ENCODE measurements at places on chromosomes 3 and 15. TPM values are rescaled to one million over a fixed set of nuclear protein-coding genes. Genes with fewer than 3 reads are reported as not detected.

The SPSB4 gene
- total RNA-seq = not detected

The CCDC13 gene
- not detected for total RNA-seq

The ADAMTSL3 gene
- 3.2 TPM for total RNA-seq

The DNAJC17 gene
- total RNA-seq = 27.4 TPM

DNA sequence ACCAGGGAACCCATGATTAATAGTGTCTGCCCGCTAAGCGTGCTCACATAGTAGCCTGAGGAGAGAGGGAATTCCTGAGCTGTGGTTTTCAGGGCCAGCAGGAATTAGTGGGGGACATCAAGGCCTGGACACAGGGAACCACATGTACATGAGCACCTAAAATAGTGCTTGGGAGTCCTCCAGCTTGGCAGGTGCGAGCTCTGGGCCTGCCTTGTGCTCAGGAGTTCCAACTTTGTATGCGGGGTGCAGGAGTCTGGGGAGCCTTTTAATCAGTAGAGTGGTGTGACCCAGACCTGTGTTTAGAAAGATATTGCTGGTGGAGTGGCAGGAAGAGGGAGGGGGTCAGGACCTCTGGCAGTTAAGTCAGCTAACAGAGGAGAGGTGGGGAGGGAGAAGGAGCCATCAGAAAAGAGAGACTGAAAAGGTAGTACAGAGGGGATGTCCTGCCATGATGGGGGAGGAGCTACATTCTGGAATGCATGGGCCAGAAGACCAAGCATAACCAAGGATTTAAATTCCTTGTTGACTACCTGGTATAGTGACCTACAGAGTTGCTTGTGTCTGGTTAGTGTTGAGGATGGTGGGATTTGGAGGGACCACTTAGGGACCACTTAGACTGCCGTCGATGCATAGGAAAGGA is 1.9 kb downstream of the DAG1 start:
- H3K4me3 ChIP-seq = peak overlapping the region; percentile 98
- H3K27me3 ChIP-seq = no peaks in the 10 kb centered on the region
- H3K4me1 ChIP-seq = peaks cover 39% of the 10 kb centered on the region
- H3K27ac ChIP-seq = no peak overlapping the region
- 0 out of 2 replicates have a peak, but pooled peaks cover under 1% of the 10 kb centered on the region for H3K36me3 ChIP-seq

DNA sequence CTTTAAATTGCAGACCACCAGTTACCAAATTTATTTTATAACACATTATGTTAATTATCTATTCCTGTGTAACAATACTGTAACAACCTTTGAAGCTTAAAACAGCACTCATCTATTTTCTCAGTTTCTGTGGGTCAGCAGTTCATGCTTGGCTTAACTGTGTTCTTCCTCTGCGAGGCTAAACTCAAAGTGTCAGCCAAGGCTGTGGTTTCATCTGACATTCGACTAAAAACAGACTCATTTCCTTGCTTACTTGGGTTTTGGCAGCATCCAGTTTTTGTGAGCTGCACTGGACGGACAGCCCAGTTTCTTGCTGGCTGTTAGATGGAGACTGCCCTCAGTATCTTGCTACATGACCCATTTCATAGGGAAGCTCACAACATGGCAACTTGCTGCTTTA is 247.3 kb upstream of the KCNH8 start:
- H3K36me3 ChIP-seq = no peaks in the 10 kb centered on the region
- H3K4me1 ChIP-seq = no peaks in the 10 kb centered on the region
- H3K27me3 ChIP-seq = no peaks in the 10 kb centered on the region
- no peak for DNase-seq
- H3K4me3 ChIP-seq = no peak overlapping the region

- H3K4me3 ChIP-seq = no peak overlapping the region
- DNase-seq = peak; percentile 91
- peaks cover 8% of the 10 kb centered on the region for H3K36me3 ChIP-seq
- no peaks in the 10 kb centered on the region for H3K27me3 ChIP-seq
- H3K4me1 ChIP-seq = peaks cover 19% of the 10 kb centered on the region
Observed at GRCh38 chr3:136142592-136142991, 53.5 kb downstream of the MSL2 start.

GRCh38 chr3:43906849-43907507 is 216.2 kb downstream of the ABHD5 start:
- no peak for DNase-seq
- no peaks in the 10 kb centered on the region for H3K27me3 ChIP-seq
- no peaks in the 10 kb centered on the region for H3K36me3 ChIP-seq

DNA sequence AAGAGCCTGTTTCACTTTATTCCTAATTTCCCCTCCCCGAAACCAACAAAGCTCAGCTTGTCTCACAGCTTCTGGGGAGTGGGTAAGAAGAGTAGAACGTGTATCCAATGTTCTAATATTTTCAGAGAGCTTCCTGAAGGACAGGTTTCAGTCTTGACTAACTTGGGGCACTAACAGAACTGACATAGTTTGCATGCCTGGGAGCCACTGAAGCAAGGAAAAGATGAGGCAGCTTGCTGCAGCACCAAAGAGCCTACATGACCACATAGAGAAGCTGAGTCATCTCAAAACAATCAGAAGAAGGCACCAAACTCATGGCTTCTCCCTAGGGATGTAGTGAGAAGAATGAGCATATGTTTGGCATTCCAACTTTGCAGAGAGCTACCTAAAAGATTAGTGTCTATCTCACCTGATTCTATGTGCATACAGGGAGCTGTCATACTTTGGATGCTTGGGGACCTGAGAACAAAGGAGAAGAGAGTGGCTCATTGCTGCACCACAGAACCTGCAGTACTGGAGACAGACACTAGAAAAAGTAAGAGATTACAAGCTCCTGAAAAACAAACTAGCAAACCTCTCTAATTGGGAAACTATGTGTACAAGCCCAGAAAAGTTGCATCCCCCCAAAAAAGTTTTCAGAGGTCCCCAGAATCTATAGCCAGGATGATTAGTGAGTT is 86.9 kb downstream of the DCLK3 start:
- peaks cover 33% of the 10 kb centered on the region for H3K4me1 ChIP-seq
- no peaks in the 10 kb centered on the region for H3K27me3 ChIP-seq
- DNase-seq = peak; percentile 78
- no peak overlapping the region for H3K4me3 ChIP-seq

DNA sequence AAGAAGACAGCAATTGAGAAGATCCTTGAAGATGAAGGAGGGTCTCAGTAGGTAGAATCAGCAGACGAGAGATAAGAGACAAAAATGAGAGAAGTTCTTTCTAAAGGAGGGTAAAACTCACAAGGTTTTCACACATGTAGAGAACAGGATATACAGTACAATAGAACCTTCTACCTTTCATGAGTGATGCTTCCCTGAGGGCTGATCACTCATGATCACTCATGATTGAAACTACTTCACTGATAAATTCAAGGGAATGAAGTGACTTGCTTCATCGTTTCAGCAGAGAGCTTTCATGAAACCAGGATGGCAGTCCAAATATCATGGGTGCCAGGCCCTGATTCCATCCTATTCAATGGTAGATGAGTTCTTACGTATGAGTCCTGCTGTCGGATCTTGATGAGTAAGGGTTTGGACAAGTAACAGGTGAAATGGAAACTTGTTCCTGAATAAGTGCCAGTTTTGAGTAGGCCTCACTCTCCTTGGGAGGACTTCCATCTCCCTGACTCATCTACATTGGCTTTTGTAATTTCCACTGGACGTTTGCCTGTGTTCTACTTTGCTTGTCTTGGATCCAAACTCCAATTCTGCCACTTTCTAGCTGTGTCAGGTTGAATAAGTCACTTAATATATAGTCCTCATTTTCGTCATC is 9.6 kb upstream of the CLDN16 start:
- H3K4me3 ChIP-seq = no peak overlapping the region
- no peaks in the 10 kb centered on the region for H3K27me3 ChIP-seq
- H3K36me3 ChIP-seq = no peaks in the 10 kb centered on the region
- no peak for DNase-seq

DNA sequence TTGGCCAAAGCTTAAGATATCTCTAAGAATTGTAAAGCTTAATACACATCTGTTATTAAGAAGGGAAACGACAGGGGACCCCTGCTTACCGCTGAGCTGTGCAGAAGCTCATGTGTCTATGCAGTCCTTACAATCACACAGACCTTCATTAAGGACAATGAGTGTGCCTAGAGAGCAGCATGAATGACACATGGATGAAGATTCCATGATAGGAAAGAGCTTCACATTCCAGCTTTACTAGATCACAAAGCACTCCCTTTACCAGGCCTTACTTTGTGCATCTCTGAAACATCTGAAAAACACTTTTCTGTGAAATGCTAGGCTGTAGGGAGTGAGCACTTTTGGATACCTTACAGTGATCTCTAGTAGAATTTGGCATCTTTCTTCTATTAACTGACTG is 32.0 kb downstream of the RNF168 start:
- no peaks in the 10 kb centered on the region for H3K27me3 ChIP-seq
- H3K4me3 ChIP-seq = no peak overlapping the region
- no peaks in the 10 kb centered on the region for H3K4me1 ChIP-seq
- DNase-seq = no peak
- H3K27ac ChIP-seq = no peak overlapping the region
- H3K36me3 ChIP-seq = peaks cover 44% of the 10 kb centered on the region

DNA sequence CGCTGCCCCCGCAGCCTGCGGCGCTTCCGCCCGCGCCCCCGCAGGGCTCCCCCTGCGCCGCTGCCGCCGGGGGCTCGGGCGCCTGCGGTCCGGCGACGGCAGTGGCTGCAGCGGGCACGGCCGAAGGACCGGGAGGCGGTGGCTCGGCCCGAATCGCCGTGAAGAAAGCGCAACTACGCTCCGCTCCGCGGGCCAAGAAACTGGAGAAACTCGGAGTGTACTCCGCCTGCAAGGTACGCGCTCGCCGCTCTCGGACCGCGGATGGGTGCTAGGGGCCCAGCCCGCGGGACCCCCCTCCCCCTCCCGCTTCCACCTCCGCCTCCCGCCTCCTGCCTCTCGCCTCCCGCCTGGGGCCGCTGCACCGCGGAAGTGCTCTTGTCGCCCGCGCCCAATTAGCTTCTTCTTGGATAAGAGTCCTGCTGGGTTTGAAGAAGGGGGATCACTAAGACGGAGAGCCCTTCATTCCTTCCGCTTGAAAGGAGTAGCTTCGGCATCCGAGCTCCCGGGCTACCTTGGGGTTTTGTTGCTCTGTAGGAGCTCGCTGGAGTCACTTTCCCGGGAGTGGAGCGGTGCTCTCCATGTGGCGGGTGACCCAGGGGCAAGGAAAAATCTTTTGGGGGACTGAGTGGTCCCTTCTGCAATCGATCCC is 426 bp downstream of the KAT2B start:
- no peaks in the 10 kb centered on the region for H3K36me3 ChIP-seq
- peaks cover 27% of the 10 kb centered on the region for H3K4me1 ChIP-seq
- peak; percentile 49 for DNase-seq
- peak overlapping the region; percentile 62 for H3K4me3 ChIP-seq

DNA sequence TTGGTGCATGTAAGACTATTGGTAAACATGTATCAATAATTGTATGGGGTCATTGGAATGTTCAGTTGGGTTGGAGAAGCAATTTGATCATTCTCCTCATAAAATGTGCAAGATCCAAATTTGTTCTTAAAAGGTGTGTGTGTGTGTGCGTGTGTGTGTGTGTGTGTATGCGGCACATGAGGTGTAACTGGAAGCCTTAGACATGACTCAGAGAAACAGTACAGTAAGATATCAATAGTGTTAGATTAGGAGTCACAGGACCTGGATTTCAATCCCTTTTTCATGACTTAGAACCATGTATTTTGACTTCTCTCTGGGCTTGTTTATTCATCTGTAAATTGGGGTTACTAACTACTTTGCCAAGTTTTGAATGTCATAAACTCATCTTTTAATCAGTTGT is 38.3 kb downstream of the RSRC1 start:
- H3K4me1 ChIP-seq = no peaks in the 10 kb centered on the region
- no peaks in the 10 kb centered on the region for H3K27me3 ChIP-seq
- no peak overlapping the region for H3K27ac ChIP-seq
- H3K4me3 ChIP-seq = no peak overlapping the region

GRCh38 chr3:115420086-115420485 is 203.2 kb upstream of the GAP43 start:
- DNase-seq = no peak
- no peak overlapping the region for H3K4me3 ChIP-seq
- no peaks in the 10 kb centered on the region for H3K27me3 ChIP-seq
- H3K36me3 ChIP-seq = no peaks in the 10 kb centered on the region

DNA sequence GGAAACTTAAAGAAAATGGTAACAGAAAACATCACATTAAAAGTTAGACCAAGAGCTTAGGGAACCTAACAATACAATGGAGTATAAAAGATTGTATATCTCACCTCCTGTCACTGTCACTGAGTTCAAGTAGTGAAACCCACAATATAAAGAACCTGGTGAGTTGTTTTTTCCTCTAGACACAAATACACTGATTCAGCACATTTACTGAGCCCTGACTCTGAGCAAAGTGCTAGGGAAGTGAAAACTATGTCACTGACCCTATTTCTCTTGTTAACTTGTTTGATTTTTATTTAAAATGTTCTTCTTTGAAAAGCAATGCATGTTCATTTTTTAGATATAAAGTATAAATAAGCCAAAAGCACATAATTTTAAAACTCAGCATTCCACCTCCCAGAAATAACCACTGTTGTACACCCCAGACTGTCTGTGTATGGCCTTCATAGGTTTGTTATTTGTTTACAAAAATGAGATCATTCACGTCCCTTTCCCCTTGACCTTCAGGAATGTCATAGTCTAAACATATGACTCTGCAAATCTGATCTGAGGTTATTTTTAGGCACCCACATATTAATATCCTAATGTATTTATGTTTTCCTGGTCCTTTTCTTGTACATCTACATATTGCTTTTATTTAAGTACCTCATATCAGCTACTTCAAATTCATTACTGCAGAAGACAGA is 69.2 kb upstream of the CSTA start:
- no peak overlapping the region for H3K4me3 ChIP-seq
- no peak for DNase-seq
- H3K36me3 ChIP-seq = no peaks in the 10 kb centered on the region

- no peaks in the 10 kb centered on the region for H3K36me3 ChIP-seq
- H3K27ac ChIP-seq = no peak overlapping the region
- DNase-seq = no peak
- no peaks in the 10 kb centered on the region for H3K27me3 ChIP-seq
- no peaks in the 10 kb centered on the region for H3K4me1 ChIP-seq
Observed at GRCh38 chr15:38768970-38769369, 204.4 kb upstream of the RASGRP1 start.

- H3K4me1 ChIP-seq = peaks cover 27% of the 10 kb centered on the region
- no peaks in the 10 kb centered on the region for H3K36me3 ChIP-seq
- no peak for DNase-seq
- no peak overlapping the region for H3K4me3 ChIP-seq
- no peak overlapping the region for H3K27ac ChIP-seq
Observed at GRCh38 chr3:8627201-8627940, 17.2 kb downstream of the SSUH2 start.

GRCh38 chr3:151146071-151146730 is 56.8 kb downstream of the GPR171 start:
- H3K36me3 ChIP-seq = no peaks in the 10 kb centered on the region
- H3K27me3 ChIP-seq = no peaks in the 10 kb centered on the region
- H3K4me1 ChIP-seq = peaks cover 15% of the 10 kb centered on the region
- peak overlapping the region; percentile 41 for H3K4me3 ChIP-seq
- peak overlapping the region; percentile 45 for H3K27ac ChIP-seq

- no peak for DNase-seq
- peaks cover 23% of the 10 kb centered on the region for H3K36me3 ChIP-seq
- no peak overlapping the region for H3K27ac ChIP-seq
- no peak overlapping the region for H3K4me3 ChIP-seq
- no peaks in the 10 kb centered on the region for H3K4me1 ChIP-seq
Observed at GRCh38 chr3:138234401-138235179, 47.5 kb downstream of the ARMC8 start.

All from PC-9 (cell line).